Activated CD4-positive, alpha-beta T cell treated with anti-CD3 and anti-CD28 coated beads, Interleukin-2, Interleukin-6, amounts not matched to agents 100 ng/mL and 50 ng/mL, durations not matched to agents 16 hours and 8 hours (primary cell): ENCODE measurements at places on chromosomes 16 and 17.

DNA sequence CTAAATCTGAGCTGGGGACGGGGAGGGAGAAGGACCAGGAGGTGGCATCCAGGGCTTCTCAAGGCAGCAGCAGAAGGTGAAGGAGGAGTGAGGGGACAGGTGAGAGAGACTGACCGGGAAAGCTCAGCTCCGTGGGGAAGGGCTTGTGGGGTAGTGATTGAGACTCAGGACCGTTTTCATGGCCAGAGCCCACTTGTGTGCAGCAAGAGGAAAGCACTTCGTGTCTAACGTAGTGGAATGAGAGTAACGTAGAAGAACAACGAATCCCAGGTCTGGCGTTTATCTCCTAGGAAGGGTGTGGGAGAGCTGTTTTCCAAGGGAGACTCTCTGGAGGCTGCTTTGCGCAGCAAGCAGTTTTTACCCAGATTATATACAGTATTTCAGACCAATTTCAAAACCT lies 1.3 kb upstream of the CDH3 start:
- no peak for DNase-seq

DNA sequence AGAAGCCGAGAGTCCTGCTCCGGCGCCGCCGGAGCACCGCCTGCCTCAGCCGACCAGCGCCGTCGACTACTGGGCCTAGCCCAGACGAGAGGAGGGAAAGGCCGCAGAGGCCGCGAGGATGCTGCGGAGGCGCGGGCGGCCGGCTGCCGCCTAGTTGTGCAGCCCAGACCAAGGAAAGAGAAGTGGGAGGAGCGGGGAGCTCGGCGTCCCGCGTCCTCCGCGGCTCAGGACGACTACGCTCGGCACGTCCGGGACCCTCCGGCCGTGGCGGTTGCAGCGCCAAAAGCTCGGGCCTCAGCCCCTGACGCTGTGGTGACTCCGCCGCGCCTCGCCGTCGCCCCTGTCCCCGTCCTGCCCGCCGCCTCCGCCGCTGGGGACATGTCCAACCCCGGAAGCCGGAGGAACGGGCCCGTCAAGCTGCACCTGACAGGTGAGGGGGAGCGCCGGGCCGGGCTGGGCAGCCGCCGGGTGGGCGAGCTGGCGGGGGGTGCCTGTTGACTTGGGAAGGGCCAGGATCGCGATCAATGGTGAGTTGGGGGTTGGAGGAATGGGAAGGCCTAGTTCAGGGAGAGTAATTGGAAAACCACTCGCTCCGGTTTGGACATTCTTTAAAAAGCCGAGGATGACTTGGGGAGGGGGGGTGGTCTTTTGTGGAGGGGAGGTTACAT lies 37.7 kb downstream of the RNF135 start:
- peak; percentile 57 for DNase-seq

DNA sequence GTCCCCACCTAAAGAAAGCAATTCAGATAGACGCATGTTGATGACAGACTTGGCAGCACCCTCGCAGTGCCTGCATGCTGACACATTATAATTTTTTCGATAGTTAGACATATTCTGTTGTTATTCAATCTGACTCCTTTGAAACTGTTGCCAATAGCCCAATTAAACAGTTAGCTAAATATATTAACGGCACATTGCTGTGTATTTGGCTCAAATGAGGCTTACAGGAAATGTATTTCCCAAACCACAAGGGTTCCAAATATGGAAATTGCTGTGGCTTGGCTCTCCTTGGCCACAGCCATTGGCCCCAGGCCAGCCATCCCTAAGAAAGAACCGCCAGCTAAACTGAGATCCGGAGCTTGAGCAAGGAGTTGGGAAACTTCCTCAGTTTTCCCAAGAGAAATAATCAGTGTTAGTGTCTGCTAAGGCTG lies 31.1 kb downstream of the C16orf82 start:
- no peak for DNase-seq

GRCh38 chr17:47937941-47938340 lies 3.4 kb upstream of the PNPO start:
- peak; percentile 29 for DNase-seq

GRCh38 chr16:69672998-69673713 lies 53.2 kb downstream of the NQO1 start:
- no peak for DNase-seq

DNA sequence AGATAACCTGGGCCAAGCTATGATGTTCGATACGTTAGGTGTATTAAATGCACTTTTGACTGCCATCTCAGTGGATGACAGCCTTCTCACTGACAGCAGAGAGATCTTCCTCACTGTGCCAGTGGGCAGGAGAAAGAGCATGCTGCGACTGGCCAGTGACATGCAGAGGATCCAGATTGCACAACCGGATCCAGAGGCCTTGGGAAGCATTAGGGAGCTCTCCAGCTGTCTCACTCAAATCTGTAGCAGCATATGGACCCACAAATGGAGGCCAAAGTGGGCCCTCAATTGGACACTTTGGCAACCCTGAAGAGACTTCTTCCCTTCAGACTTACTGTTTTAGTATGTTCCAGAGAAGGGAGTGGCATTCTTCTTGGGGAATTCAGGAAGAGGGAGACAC lies 20.9 kb downstream of the PDZD9 start:
- no peak for DNase-seq

- DNase-seq: no peak
Observed at GRCh38 chr16:85670840-85671239, 17.9 kb downstream of the GINS2 start.

DNA sequence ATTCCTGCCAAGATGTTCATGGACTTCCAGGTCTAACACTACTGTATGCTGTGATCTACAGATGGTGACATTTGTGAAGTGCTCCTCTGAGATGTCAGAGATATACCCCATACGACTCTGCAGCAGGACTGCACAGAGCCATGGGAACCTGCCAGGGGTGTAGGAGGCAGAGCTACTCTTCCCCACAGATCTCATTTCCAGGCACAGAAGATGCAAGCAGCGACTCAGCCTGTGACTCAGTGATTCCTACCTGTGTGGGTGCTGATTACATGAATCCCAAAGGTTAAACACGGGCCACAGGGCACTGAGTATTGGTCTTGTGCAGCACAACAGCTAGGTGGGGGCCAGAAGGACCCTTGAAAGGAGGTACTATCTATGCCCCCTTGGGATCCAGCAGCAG lies 137.0 kb upstream of the SOX9 start:
- DNase-seq: no peak

GRCh38 chr17:67680445-67681224 lies 37.1 kb upstream of the NOL11 start:
- no peak for DNase-seq

GRCh38 chr16:20798364-20798763 lies 7.9 kb downstream of the ERI2 start:
- DNase-seq: no peak

GRCh38 chr17:10094797-10095196 lies 103.6 kb downstream of the GAS7 start:
- no peak for DNase-seq

GRCh38 chr16:68848786-68849185 lies 5.5 kb downstream of the TANGO6 start:
- DNase-seq: no peak

- no peak for DNase-seq
Observed at GRCh38 chr17:74565126-74565525, 2.2 kb downstream of the CD300H start.

GRCh38 chr16:30482366-30482765 lies 9.8 kb downstream of the ITGAL start:
- DNase-seq: no peak

DNA sequence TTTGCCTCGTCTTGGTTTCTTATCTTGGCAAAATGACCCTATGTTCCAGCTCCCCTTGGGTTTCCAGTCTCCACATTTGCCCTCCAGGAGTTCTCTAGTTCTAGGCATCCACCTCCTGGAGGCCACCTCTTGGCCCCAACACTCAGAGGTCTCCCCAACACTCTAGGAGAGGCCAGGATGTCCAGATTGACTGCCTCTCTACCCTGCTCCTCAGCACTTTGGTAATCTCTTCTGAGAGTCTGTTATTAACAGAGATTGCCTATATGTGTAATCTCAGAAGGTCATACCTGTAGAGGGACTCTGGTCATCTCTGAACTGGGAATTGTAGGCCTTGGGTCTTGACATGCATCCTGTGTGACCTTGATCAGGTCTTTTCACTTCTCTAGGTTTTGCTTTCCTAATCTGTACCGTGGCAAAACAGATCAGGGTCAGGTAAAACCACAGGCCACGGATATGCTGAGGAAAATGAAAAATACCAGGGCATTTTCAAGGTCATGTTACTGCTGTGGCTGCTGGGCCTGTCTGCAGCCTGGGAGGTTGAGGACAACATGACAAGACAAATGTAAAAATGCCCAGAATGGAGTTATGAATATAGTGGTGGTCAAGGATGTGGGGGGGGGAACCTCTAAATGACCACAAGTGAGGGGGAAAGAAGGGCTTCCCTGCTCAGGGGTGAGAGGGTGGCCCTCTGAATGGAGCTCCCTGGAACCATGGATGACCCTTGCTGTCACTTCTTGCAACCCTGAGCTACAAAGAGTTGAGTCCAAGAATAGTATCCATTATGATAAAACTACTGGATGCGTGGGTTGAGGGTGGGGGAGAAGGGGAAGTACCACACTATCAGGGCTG lies 5.0 kb upstream of the CCL4L2 start:
- no peak for DNase-seq

DNA sequence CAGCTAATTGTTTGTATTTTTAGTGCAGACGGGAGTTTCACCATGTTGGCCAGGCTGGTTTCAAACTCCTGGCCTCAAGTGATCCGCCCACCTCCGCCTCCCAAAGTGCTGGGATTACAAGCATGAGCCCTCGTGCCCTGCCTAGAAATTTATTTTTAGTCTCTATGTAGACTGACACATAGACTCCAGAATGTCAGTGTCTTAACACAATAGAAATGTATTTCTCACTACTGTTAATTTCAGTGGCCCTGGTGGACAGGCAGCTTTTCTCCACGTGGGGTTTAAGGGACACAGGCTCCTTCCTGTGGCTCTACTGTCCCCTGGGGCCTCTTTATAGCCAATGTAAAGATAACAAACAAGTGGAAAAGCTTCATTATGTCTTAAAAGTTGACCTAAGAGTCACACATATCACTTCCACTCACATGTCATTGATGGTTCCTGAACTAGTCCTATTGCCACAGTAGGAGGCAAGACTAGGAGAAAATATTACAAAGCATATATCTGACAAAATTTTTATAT lies 43.8 kb downstream of the COPRS start:
- no peak for DNase-seq

DNA sequence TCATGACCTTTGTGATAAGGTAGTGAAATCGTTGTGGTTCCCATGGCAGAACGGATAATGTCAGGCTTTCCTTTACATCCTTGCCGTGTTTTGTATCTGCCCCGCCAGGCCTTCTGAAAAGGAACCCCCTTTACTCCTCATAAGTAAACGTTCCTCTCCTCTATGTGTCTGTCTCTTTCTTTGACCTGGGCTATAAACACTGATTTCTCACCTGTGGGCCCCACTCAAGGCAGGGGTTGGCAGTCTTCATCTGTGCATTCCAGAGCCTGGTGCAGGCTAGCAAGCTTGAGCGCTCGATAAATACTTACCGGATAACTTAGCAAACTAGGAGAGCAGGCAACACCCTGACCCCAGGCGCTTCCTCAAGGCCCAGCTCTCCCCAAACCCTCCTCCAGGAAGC lies 7.3 kb upstream of the HAP1 start:
- no peak for DNase-seq

DNA sequence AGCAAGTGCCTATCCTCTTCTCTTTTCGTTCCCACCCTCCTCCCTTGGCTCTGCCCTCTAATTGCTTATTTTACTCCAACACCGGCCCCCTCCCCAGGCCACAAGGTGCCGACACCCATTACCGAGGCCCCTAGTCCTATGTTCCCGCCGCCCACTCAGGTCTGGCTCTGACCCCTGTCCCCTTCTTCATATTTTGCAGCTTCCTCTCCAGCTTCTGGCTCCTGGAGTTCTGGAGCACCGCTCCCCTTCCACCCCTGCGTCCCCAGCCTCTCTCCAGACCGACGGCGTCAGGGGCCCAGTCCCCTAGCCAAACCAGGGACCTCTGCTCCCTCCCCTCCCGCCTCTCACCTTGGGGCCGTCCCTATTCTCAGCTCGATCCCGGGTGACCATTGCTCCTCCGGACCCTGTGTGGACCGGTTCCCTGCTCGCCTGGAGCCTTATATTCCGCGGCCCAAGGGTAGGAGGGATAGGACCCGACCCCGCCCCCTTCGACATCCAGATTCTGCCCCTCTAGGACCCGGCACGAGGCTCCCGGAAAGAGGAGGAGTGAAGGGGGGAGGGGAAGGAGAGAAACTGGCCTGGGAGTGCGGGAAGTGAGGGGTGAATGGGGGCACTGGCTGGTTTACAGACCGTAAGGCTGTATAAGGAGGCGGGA lies at the start of gene HES7:
TSS of gene HES7 (minus strand) at position 412 of the 655 bp plus-strand sequence. CDS start at position 390, 22 bp downstream.
- DNase-seq: no peak

DNA sequence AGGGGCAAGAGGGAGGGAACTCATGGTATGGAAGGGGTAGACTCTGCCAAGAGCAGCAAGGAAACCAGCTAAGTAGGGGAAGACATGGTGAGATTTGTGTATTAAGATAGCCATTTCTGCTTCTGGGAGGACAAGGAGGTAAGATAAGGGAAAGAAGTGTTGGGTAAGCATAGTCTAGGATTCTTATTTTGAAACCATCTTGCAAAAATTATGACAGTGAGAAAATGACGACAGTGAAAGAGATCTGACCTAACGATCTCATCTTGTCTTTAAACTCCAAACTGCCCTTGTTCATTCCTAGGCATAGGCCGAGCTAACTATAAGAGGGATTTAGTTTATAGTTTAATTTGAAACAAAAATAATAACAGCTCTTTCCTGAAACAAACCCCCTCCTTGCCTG lies 5.6 kb upstream of the RBL2 start:
- no peak for DNase-seq

GRCh38 chr17:77228241-77228752 lies 87.5 kb downstream of the SEC14L1 start:
- no peak for DNase-seq

DNA sequence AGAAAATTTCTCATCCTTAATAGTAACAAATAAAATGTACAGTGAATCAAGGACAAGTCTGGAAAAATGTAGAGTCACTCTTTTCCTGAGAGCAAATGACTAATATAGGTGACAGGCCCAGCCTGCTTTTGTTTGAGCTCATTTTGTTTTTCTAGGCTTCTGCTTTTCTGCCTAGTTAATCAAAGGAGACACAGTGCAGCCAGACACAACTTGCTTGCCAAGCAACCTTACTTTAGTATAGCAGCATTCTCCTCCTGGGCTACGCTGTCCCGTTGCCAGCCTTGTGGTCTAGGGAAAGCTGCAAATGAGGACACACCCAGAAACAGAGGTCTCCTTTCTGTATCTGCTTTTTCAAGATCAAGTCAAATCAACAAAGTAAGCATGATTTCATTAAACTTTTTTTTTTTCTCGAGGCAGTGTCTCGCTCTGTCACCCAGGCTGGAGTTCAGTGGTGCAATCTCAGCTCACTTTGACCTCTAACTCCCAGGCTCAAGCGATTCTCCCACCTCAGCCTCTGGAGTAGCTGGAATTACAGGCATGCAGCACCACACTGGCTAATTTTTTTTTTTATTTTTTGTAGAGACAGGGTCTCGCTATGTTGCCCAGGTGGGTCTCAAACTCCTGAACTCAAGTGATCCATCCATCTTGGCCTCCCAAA lies 17.2 kb downstream of the GINS3 start:
- DNase-seq: no peak

GRCh38 chr17:83124871-83125514 lies 45.6 kb downstream of the METRNL start:
- peak; percentile 46 for DNase-seq

- DNase-seq: peak; percentile 59
Observed at GRCh38 chr17:28950017-28950751, 1.1 kb downstream of the PHF12 start.
